Kidney (tissue), 22 donors: ENCODE measurements at places on chromosomes 4 and X.

GRCh38 chr4:77308843-77309242, 151.8 kb downstream of the CCNG2 start:
- DNase-seq, result no peak
- no peaks in the 10 kb centered on the region for H3K36me3 ChIP-seq
- H3K27ac ChIP-seq, result no peak overlapping the region
- no peaks in the 10 kb centered on the region for H3K4me1 ChIP-seq

- no peaks in the 10 kb centered on the region for H3K36me3 ChIP-seq
- H3K4me3 ChIP-seq, result no peak overlapping the region
- DNase-seq, result no peak
- no peak overlapping the region for H3K27ac ChIP-seq
Measured at GRCh38 chr4:189206953-189207352, 733.7 kb upstream of the FRG1 start.

DNA sequence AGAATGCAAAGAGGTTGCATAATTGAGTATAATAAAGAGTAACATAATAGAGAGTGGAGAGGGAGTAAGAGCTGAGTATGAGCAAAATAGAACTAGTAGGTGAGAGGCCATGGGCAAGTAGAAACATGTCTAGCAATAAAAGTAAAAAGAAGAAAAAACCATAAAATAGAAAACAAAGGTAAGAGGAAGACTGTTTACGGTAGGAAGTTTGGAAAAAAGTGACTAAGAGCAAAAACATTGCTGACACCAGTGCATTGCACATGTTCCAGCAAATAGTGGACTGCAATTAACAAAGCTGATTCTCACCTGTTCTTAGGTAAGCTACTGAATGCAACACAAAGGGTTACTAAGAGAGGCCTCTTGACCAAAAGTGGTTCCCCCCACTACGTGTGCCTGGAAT, 202.9 kb downstream of the TEX13A start:
- H3K36me3 ChIP-seq, result no peaks in the 10 kb centered on the region
- no peak for DNase-seq
- no peaks in the 10 kb centered on the region for H3K27me3 ChIP-seq
- no peak overlapping the region for H3K27ac ChIP-seq
- H3K4me3 ChIP-seq, result no peak overlapping the region

DNA sequence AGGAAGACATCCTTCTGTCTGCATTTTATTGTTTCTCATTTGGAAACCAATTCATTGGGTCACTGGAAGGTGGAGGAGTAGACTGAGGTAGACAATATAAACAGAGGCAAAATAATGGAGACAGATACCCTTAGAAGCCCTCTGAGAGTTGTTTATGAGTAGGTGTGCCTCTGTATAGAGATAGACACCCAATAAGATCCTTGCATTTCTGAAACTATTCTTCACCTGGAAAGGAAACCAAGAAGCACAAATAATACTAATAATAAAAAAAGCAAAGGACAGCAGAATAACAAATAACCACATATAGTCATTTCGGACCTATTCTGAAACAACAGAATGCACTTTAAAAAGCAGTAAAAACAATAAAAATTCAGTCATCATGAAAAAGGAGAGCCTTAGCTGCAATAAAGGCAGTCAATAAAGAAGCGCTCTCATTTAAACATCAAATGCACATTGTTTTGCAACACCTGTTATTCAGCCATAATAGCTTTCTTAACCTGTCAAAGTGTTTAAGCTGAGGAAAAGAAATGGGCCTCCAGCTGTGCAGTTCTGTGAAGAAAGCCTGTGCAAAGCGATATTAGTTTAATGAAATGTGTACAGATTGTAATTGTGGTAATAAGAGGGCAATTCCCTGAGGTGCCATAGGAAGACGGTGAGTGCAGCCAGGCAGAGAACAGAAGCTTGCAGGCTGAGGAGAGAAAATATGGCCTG, 904.2 kb downstream of the STPG2 start:
- H3K4me3 ChIP-seq, result no peak overlapping the region
- H3K27ac ChIP-seq, result no peak overlapping the region
- no peaks in the 10 kb centered on the region for H3K4me1 ChIP-seq
- no peaks in the 10 kb centered on the region for H3K27me3 ChIP-seq

GRCh38 chrX:123487669-123488068, 245.2 kb downstream of the THOC2 start:
- no peaks in the 10 kb centered on the region for H3K36me3 ChIP-seq
- no peak overlapping the region for H3K4me3 ChIP-seq
- no peaks in the 10 kb centered on the region for H3K4me1 ChIP-seq
- DNase-seq, result no peak

GRCh38 chr4:80134936-80135701, 62.1 kb upstream of the ANTXR2 start:
- DNase-seq, result peak; percentile 21
- no peaks in the 10 kb centered on the region for H3K27me3 ChIP-seq
- H3K36me3 ChIP-seq, result no peaks in the 10 kb centered on the region
- no peaks in the 10 kb centered on the region for H3K4me1 ChIP-seq
- H3K27ac ChIP-seq, result no peak overlapping the region

DNA sequence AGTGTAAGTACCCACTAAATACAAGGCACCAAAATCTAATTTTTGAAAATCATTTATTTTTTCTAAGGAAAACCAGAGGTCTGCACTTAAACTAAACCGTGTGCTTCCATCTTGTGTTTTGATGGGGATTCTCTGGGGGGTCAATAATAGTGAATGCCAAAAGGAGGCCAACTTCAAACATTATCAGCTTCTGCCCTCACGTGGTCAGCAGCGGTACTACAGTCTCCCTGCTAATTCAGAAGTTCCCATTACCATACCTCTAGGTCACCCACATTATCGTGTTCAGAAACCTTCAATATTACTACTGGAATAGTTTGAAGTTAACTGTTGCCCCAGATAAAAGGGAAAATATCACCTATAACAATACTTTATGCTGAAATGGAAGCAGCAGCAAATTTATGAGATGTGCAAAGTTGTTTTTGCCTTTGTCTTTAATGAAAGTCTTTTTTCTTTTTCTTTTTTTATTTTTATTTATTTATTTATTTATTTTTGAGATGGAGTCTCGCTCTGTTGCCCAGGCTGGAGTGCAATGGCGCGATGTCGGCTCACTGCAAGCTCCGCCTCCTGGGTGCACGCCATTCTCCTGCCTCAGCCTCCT, 17.3 kb downstream of the CTPS2 start:
- no peak overlapping the region for H3K4me3 ChIP-seq
- no peaks in the 10 kb centered on the region for H3K4me1 ChIP-seq
- no peaks in the 10 kb centered on the region for H3K27me3 ChIP-seq
- H3K36me3 ChIP-seq, result no peaks in the 10 kb centered on the region

DNA sequence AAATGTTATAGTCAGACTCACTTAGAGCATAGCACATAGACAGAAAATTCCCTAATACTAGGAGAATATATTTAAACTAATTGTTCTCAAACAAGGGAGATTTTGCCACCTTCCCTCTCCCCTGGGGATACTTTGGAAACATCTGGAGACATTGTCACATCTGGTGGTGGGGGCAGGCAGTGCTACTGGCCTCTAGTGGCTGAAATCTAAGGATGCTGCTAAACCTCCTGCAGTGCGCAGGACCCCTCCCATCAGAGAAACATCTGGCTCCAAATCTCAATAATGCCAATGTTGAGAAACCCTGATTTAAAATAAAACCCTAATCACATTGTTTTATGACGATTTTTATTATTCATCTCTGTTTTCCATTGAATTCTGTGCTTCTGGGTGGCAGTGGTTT, 244.9 kb downstream of the FRMPD4 start:
- H3K4me3 ChIP-seq, result no peak overlapping the region
- H3K27me3 ChIP-seq, result no peaks in the 10 kb centered on the region
- H3K36me3 ChIP-seq, result no peaks in the 10 kb centered on the region
- DNase-seq, result no peak
- H3K4me1 ChIP-seq, result no peaks in the 10 kb centered on the region
- no peak overlapping the region for H3K27ac ChIP-seq

GRCh38 chrX:103017542-103017941, 46.4 kb downstream of the BEX1 start:
- no peaks in the 10 kb centered on the region for H3K4me1 ChIP-seq
- no peak for DNase-seq
- H3K36me3 ChIP-seq, result no peaks in the 10 kb centered on the region
- no peak overlapping the region for H3K27ac ChIP-seq

GRCh38 chrX:20965270-20966044, 408.8 kb upstream of the CNKSR2 start:
- no peaks in the 10 kb centered on the region for H3K27me3 ChIP-seq
- no peak for DNase-seq
- no peaks in the 10 kb centered on the region for H3K36me3 ChIP-seq
- H3K27ac ChIP-seq, result no peak overlapping the region
- no peaks in the 10 kb centered on the region for H3K4me1 ChIP-seq
- no peak overlapping the region for H3K4me3 ChIP-seq

DNA sequence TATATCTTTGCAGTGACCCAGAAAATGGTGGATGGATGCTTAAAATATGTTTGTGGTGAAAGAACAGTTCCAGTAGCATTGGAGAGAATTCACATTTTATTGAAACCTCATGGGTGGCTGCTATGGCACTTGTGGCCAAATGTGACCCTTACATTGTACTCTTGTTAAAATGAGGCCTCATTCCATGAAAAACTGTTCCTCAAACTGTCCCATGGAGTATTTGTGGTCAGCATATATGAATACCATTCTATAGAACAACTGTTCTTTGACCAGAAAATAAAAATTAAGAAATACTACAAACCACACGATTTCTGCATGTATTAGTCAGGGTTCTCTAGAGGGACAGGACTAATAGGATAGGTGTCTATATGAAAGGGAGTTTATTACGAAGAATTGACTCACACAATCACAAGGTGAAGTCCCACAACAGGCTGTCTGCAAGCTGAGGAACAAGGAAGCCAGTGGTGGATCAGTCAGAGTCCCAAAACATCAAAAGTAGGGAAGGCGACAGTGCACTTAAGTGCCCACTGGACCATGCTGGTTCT, 35.1 kb downstream of the GEMIN8 start:
- no peaks in the 10 kb centered on the region for H3K36me3 ChIP-seq
- H3K27ac ChIP-seq, result no peak overlapping the region
- no peaks in the 10 kb centered on the region for H3K4me1 ChIP-seq
- no peak overlapping the region for H3K4me3 ChIP-seq
- DNase-seq, result no peak
- H3K27me3 ChIP-seq, result peaks cover 7% of the 10 kb centered on the region

- H3K4me1 ChIP-seq, result peaks cover 6% of the 10 kb centered on the region
- peak; percentile 65 for DNase-seq
- H3K27me3 ChIP-seq, result no peaks in the 10 kb centered on the region
- no peak overlapping the region for H3K4me3 ChIP-seq
Measured at GRCh38 chr4:125639182-125639621, 324.4 kb downstream of the FAT4 start.

DNA sequence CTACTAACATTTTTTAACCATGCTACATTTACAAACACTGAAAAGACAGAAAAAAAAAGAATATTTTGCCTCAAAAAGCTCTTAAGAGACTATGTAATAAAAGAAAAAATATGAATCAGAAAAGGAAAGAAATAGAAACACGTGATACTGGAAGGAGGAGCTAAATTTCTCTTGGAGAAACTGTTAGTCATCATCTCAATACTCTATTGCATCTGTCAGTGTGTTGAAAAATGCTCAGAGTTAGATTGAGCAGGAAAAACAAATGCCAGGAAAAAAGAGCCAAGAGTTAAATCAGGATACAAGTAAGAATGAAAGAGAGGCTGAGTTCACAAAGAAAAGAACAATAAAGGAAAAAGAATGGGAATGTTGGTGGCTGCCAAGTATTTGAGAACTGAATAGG, 2.6 kb downstream of the RAB28 start:
- no peak overlapping the region for H3K4me3 ChIP-seq
- no peaks in the 10 kb centered on the region for H3K27me3 ChIP-seq

DNA sequence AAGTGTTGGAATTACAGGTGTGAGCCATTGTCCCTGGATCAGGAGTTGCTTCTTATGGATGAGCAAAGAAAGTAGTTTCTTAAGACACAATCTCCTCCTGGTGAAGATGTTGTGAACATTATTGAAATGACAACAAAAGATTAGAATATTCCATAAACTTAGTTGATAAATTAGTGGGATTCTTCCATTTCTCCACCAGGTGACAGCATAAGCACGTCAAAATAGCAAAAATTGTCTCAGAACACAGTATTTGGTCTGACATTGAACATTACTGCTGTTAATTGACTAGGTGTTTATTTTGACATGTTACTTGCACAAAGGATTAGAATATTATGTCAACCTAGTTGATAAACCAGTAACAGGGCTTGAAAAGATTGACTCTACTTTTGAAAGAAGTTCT, 21.6 kb downstream of the CLDN34 start:
- no peaks in the 10 kb centered on the region for H3K27me3 ChIP-seq
- no peaks in the 10 kb centered on the region for H3K36me3 ChIP-seq
- H3K27ac ChIP-seq, result no peak overlapping the region
- no peak for DNase-seq
- H3K4me3 ChIP-seq, result no peak overlapping the region

- no peak overlapping the region for H3K27ac ChIP-seq
- H3K4me1 ChIP-seq, result no peaks in the 10 kb centered on the region
- H3K36me3 ChIP-seq, result no peaks in the 10 kb centered on the region
- H3K4me3 ChIP-seq, result no peak overlapping the region
Measured at GRCh38 chrX:97326456-97326855, 442.7 kb downstream of the RPA4 start.

GRCh38 chrX:54964766-54965497, 29.1 kb downstream of the PFKFB1 start:
- H3K36me3 ChIP-seq, result no peaks in the 10 kb centered on the region
- no peaks in the 10 kb centered on the region for H3K4me1 ChIP-seq
- H3K27ac ChIP-seq, result no peak overlapping the region
- no peak for DNase-seq
- H3K27me3 ChIP-seq, result no peaks in the 10 kb centered on the region
- no peak overlapping the region for H3K4me3 ChIP-seq

DNA sequence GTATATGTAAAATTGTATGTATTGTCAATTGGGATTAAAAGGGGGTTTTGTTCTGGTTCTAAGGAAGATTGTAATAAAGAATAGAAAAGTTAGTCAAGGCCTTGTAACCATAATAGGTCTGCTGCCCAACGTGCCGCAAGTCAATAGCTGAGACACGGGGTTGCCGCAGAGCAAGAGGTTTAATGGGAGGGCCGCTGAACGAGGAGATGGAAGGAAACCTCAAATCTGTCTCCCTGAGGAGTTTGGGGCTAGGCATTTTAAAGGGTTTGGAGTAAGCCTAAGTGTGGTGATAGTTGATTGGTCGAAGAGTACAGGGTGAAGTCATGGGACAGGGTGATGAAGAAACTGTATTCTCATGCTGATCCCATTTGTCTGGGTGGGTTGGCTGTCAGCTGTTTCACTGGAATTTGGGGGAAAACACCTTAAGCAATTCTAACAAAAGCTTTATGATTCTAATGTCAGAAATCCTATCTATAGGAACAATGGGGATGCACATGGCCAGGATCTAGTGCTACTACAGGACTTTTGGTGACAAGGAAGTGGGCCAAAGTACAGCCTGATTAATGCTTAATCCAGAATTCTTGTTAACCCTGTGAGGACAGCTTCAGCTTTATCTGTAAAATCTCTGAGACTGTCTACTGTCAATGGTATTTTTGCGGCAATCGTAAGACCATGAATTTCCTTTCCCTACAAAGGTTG, 86.9 kb downstream of the RELL1 start:
- peak; percentile 22 for DNase-seq
- H3K36me3 ChIP-seq, result no peaks in the 10 kb centered on the region
- no peak overlapping the region for H3K4me3 ChIP-seq
- H3K27me3 ChIP-seq, result no peaks in the 10 kb centered on the region
- peaks cover 13% of the 10 kb centered on the region for H3K4me1 ChIP-seq
- no peak overlapping the region for H3K27ac ChIP-seq
